ENCODE measurements at places on chromosomes 4 and X.
A peak's percentile ranks its signal among the peaks of the same experiment; 100 is the strongest.

DNA sequence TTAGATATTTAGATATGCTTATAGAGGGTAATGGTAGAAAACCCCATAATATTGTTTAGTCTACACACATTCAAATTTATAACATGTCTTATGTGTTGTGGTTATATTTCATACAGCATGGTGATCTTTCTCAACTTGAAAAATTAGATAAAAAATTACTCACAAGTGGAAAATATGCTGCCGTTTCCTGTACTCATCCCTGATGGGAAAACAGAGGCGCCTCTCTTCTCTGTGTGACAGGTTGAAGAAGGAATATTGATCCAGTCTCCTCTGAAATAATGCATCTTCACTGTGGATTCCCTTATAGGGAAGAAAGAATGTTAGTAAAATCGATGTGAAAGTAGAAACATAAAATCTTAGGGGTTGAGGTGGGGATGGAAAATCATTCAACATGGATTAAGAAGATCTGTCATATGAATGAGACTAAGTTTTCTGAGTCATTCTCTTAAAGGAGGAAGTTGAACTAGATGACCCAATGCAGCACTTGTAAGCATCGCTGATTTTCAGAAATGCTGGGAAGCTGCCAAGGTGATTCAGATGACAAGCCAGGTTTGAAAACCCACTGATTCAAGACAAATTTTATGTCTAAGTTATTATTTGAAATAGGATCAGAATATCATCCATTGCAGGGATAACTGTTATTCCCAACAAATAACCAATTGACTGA is 70.7 kb downstream of the ANKRD50 start:
- DNase-seq, result peak; percentile 38

- DNase-seq, result no peak
These were observed 46.5 kb upstream of the FAT4 start for GRCh38 chr4:125268068-125268755.

DNA sequence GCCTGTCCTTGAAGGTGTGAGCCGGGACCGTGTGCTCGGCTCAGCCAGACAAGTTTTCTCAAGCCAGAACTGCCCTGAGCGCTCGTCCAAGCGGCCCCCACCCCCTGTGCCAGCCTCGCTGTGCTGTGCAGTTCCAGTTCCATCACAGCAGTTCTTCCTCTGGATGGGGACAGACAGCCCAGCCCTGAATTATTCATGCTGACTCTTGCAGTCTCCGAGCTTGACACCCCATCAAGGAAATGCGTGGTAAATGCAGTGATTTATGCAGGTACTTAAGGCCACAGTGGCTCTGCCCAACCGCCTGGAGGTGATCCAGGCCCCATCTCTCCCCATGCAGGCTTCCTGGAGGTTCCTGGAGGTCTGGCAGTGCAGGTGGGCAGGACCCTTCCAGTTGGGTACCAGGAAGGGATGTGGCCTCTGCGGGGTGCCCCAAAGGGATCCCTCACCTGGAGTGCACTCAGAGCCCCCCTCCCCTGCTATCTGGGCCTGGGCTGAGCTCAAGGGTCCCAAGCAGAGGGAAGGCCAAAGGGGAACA is 44.8 kb upstream of the HMX1 start:
- DNase-seq, result no peak

GRCh38 chr4:140884431-140885058 is 128.4 kb upstream of the TBC1D9 start:
- DNase-seq, result peak; percentile 49

DNA sequence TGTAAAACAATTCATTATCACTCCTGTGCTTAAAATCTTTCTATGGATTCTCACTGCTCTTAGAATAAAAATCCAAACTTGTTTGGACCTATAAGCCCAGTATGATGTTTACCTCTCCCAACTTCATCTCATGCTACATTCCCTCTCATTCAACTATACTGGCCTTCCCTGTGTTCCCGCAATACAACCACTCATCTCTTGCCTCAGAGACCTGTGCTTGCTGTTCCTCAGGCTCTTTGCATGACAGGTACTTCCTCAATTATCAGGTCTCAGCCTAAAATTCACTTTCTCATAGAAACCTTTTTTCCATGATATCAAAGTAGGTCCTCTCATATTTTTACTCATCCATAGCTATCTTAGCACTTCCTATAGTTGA is 71.7 kb downstream of the ENOX2 start:
- no peak for DNase-seq

DNA sequence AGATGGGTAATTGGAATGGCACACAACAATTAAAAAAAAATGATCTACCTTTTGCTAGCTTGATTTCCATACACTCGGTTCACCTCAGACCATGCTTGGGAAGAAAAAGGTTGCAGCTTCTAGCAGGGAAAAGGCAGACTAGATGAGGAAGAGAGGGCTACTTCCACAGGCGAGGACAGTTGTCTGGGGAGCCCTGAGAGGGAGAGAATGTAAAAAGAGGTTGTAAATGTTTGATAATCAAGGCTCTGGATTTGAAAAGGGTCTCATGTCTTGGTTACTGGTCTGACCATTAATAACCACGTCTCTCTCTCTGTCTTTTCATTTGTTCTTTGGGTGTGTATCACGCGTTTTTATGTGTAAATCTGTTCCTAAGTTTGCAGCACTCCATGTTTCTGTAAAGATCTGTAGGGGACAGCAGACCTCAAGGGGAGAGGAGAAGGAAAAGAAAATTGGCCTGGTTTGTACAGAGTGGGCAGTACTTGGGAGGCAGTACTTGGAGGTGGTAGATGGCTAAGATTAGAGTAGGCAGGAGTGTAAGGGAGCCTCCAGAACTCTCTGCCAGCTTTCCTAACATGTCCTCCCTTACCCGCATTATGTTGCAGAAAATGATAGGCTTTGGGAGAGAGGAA is 750 bp downstream of the ARMCX5 start:
- no peak for DNase-seq

DNA sequence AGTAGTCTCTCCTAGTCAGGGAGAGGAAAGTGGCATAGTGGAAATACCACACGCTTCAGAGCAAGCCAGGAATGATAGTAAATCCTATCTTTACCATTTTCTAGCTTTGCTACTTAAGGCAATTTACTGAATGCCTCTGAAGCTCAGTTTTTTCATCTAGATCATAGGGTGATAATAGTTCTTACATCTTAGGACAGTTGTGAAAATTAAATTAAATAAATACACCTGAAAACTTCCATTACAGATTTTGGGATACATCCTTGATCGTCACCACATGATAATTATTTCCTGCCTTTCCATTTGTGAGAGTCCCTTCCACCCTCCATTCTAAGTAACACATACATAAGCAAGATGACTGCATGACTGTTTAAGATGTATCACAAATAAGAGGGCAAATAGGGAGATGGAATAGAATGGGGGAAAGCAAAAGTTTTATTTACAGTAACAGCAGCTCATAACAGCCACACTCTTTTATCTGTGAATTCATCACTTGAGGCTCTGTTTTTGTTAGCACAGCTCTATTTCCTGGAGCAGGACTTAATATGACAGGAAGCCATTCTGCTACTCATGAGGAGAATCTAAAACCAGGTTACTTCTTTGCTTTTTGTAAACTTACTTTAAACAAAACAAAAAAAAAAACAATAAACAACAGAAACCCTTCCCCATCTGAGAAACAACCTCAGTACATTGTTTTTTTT is 13.4 kb downstream of the P2RY10 start:
- no peak for DNase-seq

GRCh38 chrX:46044486-46044885 is 500.7 kb downstream of the ZNF674 start:
- no peak for DNase-seq

- no peak for DNase-seq
These were observed 921.9 kb upstream of the DIAPH2 start for GRCh38 chrX:95762716-95763115.

All from RWPE1 (cell line).